ENCODE measurements at places on chromosomes 6 and 20.
A peak's percentile ranks its signal among the peaks of the same experiment; 100 is the strongest.

- DNase-seq = no peak
Observed at GRCh38 chr20:57611586-57612311, 8.5 kb downstream of the ZBP1 start.

DNA sequence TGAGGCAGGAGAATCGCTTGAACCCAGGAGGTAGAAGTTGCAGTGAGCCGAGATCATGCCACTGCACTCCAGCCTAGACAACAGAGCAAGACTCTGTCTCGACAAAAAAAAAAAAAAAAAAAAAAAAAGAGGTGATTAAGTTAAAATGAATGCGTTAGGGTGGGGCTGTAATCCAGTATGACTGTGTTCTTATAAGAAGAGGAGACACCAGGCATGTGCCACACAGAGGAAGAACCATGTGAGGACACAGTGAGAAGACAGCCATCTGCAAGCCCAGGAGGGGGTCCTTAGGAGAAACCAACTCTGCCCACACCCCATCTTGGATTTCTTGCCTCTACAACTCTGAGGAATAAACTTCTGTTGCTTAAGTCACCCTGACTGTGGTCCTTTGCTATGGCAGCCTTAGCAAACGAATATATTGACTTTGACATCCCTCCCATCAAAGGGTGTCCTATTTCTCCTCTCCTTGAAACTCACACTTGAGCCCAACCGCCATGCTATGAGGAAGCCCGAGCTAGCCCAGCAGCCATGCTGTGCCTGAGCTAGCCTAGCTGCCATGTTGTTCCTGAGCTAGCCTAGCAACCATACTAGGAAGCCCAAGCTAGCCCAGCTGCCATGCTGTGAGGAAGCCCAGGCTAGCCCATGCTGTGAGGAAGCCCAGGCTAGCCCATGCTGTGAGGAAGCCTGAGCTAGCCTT lies 15.8 kb upstream of the PPP1R16B start:
- peak; percentile 84 for DNase-seq

DNA sequence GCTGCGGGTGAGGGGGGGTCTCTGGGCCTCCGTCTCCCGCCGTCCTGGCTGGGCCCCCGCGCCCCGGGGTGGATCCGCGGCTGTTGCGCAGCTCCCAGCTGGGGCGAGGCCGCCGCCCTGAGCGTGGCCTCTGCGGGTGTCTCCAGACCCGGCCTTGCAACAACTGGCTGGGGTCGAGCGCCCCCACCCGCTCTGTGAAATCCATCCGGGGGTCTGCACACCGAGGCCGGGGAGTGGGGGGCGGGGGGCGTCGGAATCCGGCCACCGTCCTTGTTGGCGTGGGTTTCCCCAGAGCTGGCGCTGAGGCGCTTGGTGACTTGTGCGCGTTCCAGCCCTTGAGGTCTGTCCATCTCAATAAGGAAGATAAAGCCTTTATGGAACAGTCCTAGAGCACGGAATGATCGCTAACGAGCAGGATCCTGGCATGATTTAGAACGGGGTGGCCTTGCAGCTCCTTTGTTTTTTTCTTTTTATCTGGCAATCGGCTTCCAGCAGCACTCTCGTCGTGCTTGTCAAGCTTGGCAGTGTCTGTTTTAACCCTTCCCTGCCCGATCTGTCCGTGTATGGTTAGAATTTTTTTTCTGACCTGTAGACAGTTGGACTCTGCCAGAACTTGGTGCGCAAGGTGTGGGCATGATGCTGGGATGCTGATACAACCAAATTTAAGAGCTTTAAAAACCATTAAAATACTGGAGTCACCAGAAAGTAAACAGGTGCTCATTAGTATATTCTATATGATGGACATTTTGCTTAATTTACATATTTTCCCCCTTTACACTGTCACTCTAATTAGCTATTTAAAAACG lies 675 bp downstream of the DSTN start:
- peak; percentile 34 for DNase-seq

DNA sequence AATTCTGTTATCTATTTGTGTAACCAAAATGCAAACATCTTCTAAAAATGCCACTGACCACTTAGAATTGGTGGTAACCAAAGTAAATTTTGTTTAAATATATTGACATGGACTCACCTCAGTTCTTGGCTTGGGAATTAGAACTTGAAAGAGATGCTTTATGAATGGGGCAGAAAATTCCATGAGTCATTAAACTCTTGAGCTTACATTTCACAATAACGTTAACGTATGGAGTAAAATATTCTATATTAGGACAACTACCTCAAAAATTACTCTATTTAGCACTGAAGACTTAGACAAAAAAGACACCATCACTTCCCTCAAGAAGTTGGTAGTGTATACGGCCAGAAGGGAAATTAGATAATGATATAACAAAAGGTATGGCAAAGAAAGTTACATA lies 752.2 kb upstream of the MARCKS start:
- no peak for DNase-seq

DNA sequence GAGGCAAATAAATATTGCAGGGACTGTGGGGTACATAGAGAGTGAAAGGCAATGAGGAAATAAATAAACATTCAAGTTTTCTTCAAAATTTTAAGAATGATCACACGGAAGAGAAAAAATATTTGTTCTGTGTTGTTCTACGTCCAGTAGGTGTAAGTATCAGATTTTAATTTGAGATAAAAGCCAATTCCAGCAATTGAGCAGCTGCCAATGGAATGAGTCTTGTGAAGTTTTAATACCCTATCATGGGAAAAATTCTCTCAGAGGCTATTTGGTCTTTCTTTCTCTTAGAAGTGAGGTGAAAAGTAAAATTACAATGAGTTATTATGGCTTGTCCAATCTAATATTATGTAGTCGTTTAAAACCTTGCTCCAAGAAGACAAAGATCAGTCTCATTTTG lies 195.7 kb upstream of the CITED2 start:
- DNase-seq = no peak

DNA sequence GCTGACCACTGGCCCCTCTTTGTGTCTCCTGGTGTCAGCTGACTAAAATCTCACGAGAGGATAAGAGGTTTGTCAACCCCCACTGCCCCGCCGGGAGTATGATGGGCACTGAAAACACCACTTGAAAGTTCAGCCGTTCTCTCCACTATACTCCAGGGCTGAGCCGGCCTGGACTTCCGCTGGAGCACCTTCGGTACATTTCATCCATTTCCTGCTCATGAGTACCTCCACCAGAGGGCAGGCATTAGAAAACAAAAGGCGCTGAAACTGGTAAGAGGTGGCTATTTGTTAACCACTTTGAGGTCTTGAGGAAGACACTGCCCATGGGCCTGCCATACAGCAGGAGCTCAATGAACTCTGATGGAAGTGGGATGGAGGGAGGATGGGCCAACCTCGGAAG lies 17.9 kb upstream of the ANKRD60 start:
- DNase-seq = peak; percentile 54

DNA sequence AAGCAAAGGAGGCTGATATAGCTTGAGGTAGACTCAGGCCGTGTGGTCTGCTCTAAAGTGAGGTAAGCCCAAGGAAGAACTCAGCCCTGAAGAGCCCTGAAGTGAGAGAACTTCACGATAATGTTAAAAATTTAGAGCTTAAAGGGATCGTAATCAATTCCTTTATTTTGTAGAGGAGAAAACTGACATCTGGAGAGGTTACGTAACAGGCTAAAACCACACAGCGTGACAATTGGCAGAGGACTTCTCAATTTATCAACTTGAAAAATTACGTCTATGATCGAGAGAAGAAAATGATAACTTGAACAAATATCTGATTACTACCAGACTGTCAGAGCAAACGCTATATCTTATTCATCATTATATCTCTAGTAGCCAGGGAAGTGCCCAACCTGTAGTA lies 121.8 kb upstream of the FOXO3 start:
- DNase-seq = no peak

GRCh38 chr6:84809455-84809854 lies 45.1 kb upstream of the TBX18 start:
- DNase-seq = no peak

DNA sequence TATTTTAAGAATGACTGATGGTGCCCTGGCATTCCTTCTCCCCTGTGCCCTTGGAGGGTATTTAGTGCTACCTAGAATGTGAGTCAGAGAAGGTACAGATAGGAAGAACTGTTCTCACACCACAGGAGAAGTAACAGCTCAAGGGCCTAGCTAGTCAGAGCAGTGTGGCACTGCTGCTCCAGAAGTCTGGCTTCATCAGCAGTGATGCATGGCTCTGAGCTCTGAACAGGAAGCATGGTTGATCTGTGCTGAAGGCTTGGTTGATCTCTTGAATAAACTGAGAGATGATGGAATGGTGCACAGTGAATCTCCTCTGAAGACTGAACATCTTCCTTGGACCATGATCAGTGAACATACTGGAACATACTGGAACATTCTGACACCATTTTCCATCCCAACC lies 425.3 kb upstream of the SLC35B3 start:
- DNase-seq = no peak

DNA sequence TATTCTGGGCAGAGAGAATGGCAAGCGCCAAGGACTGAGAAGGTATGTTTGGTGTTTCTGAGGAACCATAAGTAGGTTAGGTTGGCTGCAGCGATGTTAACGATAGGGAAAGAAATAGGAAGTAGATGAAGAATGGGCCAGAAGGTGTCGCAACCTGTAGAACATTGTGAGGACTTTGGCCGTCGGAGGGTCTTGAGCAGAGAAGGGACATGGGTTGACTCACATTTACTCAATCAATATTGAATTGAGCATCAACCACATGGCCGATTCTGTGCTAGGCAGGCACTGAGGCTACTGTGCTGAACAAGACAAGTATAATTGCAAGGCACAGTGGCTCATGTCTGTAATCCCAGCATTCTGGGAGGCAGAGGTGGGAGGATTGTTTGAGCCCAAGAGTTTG lies 26.8 kb upstream of the RPN2 start:
- no peak for DNase-seq

DNA sequence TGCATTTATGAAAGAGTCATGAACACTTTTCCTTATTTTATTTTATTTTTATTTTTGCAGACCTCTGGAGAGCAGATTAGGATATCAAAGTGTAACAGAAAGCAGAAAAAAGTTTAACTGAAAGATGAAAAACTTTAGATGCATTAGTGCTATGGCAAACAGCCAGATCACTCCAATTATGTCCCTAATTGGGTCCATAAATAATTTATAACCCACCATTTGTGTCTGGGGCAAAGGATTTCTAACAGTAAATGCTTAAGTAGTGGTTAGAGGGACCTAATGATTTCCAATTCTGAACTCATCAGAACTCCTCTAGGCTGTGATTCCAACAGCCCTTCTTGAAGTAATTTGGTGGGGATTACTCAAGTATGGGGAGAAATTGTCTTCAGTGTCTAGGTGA lies 93.7 kb upstream of the PROKR2 start:
- DNase-seq = no peak

DNA sequence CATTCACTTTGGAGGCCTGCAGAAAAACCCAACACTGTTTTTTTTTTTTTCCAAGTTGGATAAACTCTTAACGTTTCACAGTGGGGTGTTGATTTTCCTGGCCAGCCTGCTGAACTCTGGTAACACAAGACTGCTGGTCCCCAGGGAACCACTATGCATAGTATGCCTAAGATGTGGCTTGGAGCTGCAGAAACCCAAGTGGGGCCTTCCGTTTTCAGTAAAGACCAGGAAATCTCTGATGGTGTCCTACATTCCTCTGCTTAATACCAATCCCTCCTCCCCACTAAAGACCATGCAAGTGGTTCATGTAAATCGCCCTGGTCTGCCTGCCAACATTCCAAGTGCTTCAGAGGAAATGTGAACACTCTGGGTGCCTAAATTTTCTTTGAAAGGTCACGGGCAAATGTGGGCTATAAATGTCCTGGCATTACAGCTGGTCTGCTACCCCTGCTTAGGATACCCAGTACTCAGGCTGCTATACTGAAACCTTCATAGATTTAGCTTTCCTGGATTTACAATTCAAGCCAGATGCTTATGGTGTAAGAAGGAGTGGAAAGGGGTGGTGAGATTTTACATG lies 615.4 kb downstream of the MAFB start:
- no peak for DNase-seq

- no peak for DNase-seq
Observed at GRCh38 chr20:10643560-10643873, 30.3 kb downstream of the JAG1 start.

GRCh38 chr20:3304456-3304855 lies 65.5 kb upstream of the SLC4A11 start:
- DNase-seq = no peak

DNA sequence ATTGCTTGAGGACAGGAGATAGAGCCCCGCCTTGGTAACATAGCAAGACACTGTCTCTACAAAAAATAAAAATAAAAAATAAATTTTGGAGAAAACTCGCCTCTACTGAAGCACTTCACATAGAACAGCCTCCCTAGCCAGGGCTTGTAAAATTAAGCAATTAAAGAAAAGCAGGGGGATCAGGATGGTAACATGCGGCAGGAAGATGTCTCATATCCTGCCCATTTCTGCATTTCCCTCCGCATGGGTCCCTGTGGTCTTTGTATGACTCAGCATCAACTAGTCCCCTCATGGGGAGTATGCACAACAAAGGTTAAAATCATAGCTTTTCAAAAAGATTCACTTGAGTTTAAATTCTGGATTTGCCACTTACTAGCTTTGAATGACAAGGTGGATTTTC lies 379.0 kb downstream of the EPHA7 start:
- DNase-seq = no peak

- DNase-seq = no peak
Observed at GRCh38 chr20:7383216-7383615, 557.0 kb downstream of the HAO1 start.

DNA sequence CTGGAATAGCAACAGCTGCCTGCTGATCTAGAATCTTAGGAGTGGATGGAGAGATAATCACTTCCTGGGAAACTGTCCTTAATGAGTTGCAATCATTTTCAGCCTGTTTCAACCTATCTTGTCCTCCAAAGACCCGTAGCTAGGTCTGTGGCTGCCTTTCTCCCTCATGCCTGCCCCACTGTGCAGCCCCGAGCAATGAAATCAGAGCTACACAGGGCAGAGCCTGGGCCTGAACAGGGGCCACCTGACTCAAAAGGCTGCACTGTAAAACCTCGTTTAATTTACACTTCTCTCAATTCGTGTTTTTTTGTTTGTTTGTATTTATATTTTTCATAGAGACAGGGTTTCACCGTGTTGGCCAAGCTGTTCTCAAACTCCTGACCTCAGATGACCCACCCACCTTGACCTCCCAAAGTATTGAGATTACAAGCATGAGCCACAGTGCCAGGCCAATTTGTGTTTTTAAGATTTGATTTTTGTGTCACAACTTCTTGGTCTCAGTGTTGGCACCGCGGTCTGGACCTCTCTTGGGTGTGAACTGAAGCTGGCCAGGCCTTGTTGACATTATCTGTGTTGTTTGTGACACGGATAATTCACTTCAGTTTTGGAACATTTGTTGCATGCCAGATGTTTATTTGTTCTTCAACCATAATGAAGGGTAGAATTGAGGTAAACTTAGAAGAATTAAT lies 21.5 kb downstream of the GGTLC1 start:
- DNase-seq = no peak

DNA sequence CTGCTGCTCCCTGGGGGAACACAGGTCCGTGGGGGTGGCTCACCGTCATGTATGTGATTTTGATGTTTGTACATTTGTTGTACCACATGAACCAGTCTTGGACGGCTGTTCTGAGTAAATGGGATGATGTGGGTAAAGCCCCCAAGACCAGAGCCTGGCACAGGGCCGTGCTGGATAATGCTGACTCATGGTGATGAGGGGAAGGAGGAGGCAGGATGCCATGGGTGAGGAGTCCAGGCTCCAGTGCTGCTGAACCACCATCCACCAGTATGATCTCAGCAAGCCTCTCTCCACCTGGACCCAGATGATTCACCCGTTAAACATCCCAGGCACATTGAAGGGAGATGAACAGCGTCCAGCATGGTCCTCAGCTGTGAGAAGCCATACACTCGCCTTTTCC lies 9.6 kb upstream of the APCDD1L start:
- peak; percentile 61 for DNase-seq

GRCh38 chr6:105569706-105570105 lies 166.8 kb upstream of the PREP start:
- no peak for DNase-seq

Data from epithelial cell of esophagus (primary cell).